HTR-8/SVneo (cell line): ENCODE measurements at places on chromosomes 7 and 10.

DNA sequence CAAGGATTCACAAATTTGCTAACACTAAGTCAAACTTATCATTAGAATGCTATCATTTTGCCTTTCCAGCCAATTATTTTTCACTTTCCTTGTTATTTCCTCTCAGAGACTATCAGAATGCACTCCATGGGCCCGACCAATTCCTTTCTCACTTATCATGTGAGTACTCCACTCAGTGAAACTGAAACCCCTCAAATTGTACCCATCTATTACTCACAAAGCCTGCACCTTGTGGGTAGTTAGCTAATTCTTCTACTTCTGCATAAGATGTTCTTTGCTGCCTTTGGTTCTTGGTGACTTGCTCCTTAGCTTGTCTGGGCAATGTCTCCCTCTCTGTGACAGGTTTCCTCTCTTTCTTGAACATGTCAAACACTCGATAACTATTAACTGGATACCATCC, 35.2 kb upstream of the MBL2 start:
- DNase-seq: no peak

DNA sequence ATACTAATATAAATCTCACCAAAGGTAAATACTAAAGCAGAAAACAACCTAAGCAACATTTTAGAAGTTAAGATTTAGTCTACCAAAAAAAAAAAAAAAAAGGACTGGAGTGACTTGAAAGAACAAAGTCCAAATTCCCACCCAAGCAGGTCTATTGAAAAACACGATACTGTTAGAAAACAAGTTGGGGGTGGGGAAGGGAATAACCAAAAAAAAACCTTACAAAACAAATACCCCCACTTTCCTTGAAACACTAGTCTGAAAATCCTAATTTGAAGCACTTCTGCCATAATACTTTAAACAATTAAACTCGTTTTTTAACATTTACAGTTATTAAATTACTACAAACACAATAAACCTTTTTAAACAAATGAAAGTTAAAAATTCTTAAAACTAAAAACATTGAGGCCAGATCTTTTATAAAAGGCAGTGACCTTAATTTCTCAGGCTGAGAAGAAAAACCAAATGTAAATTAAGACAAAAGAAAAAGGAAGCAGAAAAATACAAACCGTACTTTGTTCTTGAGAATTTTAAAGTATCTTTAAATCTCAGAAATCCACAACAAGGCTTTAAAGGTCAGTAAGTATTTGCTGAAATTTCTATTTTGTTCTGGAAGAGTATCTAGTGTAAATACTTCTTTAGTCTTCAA, 135.1 kb downstream of the NRBF2 start:
- no peak for DNase-seq

DNA sequence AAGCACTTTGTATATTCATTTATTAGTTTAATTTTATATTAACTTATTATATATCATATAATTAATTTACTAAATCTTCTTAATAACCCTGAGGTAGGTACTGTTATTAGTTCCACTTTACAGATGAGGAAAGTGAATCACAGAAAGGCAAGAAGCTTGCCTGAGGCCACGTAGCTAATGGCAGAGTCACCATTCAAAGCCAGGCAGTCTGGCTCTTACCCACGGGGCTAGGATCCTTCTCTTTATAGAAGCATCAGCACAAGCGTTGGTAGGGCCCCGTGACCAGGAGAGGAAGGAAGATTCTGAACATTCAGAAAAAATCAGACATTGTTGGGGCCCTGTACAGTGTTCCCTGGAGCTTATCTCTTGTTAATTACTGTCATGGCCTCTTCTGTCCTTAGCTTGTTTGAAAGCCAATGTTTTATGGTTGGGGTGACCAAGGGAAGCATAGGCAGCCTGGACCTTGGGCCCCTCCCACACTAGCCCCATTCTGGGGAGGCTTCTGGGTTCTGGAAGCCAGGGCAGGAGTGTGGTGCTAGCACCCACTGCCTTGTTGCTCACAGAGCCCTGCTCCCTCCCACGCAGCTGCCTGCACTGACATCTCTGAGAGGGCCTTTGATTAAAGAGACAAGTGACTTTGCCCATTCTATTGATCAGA, 31.1 kb upstream of the SLF2 start:
- DNase-seq: no peak

DNA sequence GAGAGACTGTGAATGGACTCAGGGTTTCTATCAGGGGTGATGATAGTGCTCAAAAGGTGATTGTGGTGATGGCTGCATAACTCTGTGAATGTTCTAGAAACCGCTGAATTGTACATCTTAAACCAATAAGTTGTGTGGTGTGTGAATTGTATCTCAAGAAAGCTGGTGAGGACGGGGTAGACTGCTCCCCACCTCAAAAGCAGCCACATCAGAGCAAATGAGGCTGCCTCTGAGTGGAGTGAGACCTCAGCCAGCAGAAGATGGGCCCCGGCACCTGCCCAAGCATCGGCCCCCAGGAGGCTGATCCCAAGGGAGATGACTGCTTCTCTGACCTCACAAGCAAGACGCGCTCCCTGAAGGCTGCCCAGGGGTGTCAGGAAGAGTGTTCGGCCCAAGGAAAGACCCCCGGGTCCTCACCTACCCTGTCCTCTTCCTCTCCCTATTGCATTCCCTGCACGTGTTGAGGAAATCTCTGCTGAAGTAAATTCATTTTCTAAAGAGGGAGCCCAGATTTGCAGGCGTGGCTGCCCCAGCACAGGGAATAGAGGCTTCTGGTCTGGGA, 279.3 kb upstream of the SHH start:
- DNase-seq: no peak

DNA sequence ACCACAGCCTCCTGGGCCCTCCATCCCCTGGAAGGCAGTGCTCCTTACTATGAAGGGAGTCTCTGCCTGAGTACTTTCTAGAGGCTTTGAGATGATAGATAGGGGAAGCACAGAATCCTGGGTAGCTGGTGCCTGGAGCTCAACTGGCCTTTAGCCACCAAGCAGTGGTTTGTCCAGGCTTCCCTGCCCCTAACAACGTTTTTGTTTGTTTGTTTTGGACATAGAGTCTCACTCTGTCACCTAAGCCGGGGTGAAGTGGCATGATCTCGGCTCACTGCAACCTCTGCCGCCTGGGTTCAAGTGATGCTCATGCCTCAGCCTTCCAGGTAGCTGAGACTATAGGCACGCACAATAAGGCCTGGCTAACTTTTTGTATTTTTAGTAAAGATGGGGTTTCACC, 289.4 kb downstream of the PLXNA4 start:
- DNase-seq: no peak
